NCI-H1930 (cell line): ENCODE measurements at places on chromosomes 11 and 22.

- no peak for DNase-seq
Observed at GRCh38 chr11:46920755-46921154, 2.4 kb upstream of the LRP4 start.

DNA sequence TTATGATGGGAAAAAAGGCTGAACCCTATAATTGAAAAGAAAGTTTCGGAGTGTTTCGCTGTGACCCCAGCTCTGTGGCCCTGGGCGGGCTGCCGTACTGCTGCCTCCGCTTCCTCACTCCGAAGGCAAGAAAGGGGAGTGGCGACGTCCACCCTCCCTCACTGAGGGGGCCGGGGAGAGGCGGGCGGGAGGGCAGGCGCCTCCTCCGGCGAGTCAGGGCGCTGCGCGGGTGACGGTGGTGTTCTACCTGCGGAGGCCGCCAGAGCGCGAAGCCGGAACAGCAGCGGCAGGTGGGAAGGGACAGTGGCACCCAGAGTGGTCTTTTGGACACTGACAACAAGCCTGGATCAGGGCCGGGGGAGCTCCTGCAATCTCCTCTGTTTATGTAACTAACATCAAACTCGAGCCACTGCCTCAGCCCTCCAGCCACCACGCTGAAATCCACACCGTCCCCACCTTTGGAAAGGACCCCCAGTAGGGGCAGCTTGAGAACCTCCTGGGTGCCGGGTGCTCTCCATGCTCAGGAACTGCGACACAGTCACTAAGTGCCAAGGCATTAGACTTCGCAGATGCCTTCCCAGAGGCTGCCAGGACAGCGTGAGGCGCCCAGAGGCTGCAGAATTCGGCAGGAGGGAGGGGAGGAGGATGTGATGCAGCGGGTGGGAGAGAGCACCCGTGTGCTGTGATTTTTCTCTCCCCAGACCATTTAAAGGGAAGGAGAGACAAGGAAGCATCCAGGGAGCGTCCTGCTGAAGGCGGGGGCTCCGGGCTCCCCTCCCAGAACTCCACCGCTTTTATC lies 25.5 kb downstream of the BID start:
- no peak for DNase-seq

DNA sequence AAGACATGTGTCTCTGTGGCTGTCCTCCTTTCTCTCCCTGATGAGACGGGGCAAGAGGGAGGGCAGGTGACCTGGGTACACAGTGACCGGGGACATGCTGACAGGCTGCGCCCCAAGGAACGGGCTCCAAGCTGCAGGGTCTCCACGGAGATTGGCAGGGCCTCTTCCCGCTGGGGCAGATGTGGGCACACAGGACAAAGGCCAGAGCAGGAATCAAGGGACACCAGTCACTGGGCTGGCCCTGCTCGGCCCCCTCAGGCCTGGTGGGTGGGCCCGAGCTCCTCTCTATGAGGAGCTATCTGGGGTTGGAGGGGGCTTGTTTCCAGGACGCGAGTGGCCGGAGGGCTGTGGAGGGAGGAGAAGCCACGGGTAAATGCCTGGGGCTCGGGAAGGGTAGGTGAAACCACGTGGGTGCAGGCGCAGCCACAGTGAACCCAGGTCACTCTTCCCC lies 11.2 kb downstream of the PNPLA5 start:
- no peak for DNase-seq

DNA sequence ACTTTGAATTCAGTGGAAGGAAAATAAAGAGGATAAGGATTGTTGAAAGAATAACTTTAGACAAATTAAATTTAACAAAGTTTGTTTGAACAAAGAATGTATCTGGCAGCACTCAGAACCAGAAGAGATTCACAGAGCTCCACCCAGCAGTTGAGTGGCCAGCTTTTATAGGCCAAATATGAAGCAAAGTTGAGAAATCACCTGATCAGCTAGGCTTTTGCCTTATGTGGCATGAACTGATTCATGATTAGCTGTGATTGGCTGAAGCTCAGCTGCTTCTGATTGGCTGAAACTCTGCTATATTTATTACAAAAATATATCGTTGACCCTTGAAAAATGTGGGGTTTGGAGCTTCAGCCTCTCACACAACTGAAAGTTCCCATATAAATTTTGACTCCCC lies 62.6 kb downstream of the PIWIL4 start:
- DNase-seq, result no peak

DNA sequence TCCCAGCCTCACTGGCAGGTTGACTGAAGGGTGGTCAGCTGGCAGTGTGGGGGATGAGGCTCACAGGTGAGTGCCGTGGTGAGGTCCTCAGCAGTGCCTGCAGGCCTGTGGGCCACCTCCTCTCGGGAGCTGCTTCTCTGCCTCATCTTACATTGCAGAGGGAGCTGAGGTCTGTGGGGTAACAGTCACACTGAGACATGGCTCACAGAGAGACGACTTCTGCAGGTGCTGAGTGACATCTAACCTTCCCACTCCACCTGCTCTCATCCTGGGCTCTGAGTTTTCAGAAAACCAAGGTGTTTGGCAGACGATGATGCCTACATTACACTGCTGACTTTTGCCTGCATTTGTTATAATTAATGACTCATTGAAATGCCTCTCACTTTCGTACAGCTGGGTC lies 8.8 kb upstream of the SLC5A1 start:
- no peak for DNase-seq

GRCh38 chr22:40818192-40818746 lies 877 bp downstream of the SLC25A17 start:
- DNase-seq, result no peak

DNA sequence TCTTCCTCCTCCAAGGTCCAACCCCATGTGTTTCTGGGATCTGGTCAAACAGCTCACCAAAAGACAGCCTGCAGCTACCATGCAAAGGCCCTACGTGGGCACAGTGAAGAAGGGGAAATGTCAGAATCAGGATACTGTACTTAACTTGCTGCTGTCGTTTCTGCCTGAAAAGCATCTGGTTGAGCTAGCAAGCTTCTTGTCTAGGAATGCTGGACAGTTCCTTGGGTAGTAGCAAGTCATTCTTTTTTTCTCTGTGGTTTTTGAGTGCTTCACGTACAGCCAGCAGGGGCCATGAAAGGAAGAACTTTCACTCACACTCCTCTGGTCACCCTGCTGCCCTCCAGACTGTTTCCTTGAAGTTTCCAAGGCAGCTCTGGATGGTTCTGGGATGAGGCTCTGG lies 24.7 kb downstream of the RCOR2 start:
- no peak for DNase-seq

GRCh38 chr11:32894149-32894827 lies 1.7 kb downstream of the QSER1 start:
- DNase-seq, result peak; percentile 57

- DNase-seq, result no peak
Observed at GRCh38 chr11:882596-882995, 28.0 kb downstream of the CHID1 start.

GRCh38 chr11:41497974-41498373 lies 38.5 kb upstream of the LRRC4C start:
- DNase-seq, result no peak

DNA sequence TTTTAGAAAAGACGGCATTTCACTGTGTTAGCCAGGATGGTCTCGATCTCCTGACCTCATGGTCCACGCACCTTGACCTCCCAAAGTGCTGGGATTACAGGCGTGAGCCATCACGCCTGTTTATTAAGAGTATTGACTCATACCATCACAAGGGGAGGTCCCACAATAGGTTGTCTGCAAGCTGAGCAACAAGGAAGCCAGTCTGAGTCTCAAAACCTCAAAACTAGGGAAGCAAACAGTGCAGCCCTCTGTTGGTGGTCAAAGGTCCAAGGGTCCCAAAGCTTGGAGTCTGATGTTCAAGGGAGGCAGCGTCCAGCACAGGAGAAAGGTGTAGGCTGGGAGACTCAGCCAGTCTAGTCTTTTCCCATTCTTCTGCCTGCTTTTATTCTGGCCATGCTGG lies 32.8 kb upstream of the LDLRAD3 start:
- DNase-seq, result no peak

DNA sequence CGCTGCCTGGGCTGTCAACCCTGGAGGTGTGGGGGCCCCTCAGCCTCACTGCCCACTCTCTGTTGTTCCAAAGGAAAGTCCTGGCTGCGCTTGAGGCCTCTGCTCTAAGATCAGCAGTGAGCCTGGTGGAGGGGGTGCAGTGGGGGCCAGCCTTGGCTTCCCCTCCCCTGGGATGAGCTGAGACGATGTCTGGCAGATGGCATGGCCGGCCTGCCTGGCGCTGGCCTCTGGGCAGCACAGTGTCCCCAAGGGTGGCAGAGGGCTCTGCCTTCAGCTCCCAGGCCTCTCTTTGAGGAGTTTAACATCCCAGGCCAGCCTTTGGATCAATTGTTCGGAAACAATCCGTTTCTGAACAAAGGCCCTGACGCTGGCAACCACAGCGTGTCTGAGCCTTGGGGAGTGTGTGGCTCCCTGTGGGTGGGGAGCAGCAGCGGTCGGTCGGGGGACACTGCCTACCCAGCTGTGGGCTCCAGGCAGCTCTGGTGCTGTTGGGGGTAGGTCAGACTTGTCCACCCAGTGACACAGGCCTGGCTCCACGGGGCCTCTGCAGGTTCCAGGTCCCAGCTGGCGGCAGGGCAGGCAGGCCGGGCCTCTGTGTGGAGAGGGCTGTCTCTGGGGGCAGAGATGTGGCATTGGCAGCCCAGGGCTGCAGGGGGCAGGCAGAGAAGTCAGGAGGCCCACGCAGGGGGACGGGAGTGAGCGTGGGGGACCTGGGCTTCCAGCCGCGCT lies 12.1 kb downstream of the TSPAN4 start:
- no peak for DNase-seq

GRCh38 chr22:25183949-25184619 lies 15.6 kb upstream of the CRYBB3 start:
- no peak for DNase-seq

DNA sequence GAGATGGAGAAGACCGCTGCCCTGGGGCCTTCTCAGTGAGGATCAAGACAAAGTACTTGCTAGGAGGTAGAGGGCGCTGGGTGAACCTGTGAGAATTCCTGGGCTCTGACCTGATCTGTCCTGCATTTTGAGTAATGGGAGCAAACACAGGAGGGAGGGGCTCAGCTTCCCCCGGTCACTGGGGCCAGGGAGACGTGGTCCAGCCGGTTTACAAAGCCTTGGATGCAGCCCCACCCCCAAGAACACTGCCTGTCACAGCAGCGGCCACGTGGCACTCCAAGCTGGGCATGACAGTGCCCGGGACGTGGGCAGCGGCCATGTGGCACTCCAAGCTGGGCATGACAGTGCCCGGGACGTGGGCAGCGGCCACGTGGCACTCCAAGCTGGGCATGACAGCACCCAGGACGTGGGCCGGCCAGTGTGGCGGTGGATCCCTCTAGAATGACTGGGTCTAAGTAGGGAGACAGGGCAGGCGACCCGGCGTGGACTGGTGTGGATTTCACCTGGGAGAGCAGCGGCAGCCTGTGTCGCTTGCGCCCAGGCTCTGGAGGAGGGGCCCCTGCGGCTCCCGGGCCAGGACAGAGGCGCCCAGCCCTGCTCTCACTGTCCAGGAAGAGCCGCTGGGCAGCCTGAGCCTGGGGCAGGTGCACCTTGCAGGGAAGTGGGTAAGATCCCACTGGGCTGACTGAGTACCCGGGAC lies 2.5 kb upstream of the TTLL8 start:
- no peak for DNase-seq

DNA sequence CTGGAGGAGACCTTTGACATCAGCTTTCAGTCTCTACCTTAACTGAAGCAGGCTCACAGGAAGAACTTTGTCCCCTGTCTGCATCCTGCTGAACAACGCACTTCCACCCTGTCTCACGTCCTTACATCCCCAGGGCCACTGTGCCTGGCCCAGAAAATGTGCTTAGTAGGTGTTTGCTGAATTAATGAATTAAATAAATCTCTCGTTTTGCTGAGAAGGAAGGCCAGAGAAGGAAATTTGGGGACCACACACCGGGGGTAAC lies 54.3 kb upstream of the CREB3L1 start:
- no peak for DNase-seq

DNA sequence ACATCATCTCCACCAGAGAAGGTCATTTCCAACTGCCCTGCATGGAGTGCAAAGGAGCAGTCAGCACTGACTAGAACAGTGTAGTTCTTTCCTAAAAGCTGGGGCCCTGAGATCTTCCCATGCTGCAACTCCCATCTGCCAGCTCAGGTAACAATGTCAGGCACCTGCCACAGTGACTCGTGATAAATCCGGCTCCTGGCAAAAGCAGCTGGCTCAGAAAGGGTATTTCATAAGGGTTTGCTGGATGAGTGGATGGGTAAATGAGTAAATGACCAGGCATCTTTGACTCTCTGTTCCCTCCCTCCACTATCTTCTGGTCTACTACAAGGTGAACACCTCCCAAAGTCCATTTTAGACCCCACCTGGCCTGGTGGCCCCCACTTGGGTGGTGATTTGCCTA lies 403.6 kb downstream of the NXPE2 start:
- no peak for DNase-seq

- DNase-seq, result no peak
Observed at GRCh38 chr11:55852141-55852540, 13.6 kb downstream of the OR5D16 start.

DNA sequence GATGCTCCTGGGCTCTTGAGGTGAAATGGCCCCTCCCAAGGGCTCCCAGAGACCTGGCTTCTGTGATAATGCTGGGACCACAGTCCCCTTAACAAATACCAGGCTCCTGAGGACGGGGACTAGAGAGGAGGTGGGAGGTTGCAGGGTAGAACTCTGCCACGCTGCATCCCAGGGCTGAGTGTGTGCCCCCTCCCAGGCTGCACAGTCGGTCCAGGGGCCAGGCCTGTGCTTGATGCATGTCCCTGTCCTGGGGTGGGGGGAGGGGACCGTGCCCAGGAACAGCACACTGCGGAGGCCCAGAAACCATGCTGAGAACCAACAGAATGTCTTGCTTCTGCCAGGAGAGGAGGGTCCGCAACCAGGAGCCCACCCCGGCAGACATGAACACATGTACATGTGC lies 9.3 kb downstream of the CSF2RB start:
- DNase-seq, result no peak

GRCh38 chr11:13674799-13675509 lies 6.5 kb downstream of the FAR1 start:
- no peak for DNase-seq

GRCh38 chr11:103789952-103790351 lies 246.5 kb upstream of the DDI1 start:
- DNase-seq, result no peak

- DNase-seq, result no peak
Observed at GRCh38 chr11:217704-218103, 10.2 kb downstream of the RIC8A start.

- DNase-seq, result no peak
Observed at GRCh38 chr22:46446799-46447198, 90.6 kb downstream of the CELSR1 start.

DNA sequence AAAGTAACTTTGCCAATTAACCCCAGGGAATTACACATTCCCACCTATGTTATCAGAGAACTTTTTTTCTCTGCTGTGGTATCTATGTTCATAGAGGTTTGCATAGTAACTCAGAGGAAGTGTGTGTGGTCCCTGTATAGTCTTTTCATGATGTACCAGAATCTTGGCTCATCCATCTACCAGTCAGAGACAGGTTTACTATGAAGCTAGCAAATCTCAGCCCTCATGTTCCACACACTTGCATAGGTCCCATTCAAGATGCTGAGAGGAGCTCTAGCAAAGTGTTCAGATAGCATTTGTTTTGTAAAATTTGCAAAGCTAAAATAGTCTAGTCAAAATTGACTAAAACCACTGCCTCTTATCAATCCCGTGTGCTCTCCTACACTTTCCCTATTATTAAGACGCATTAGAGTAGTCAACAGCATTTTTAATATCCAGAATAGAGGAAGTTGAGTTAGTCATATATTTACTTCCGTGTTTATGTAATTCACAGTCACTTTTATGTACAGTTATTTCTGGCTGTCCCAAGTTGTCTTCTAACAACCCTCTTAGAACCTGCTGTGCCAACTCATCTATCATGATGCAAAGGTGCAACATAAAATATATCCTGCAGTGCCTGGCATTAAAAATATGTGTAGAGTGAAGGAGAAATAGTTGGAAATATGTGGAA lies 184.2 kb downstream of the FAM76B start:
- DNase-seq, result no peak
